ENCODE measurements at places on chromosomes 11 and 22.
A peak's percentile ranks its signal among the peaks of the same experiment; 100 is the strongest.

GRCh38 chr22:25419247-25420113 is 145.0 kb upstream of the GRK3 start:
- DNase-seq = peak; percentile 69

GRCh38 chr11:123111465-123111864 is 49.5 kb upstream of the HSPA8 start:
- DNase-seq = peak; percentile 71

GRCh38 chr22:27482402-27482801 is 319.2 kb downstream of the MN1 start:
- no peak for DNase-seq

DNA sequence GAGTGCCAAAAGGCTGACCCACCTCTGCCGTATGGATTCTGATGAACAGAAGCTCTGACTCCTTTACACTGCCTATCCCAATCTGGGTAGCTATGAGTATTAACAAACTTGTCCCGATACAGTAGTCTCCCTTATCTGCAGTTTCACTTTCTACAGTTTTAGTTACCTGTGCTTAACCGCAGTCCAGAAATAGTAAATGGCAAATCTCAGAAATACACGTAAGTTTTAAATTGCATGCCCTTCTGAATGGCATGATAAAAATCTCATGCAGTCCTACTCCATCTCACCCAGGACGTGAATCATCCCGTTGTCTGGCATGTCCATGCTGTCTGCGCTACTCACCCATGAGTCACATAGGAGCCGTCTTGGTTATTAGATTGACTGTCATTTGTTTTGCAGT is 68.8 kb downstream of the SNX19 start:
- DNase-seq = no peak

DNA sequence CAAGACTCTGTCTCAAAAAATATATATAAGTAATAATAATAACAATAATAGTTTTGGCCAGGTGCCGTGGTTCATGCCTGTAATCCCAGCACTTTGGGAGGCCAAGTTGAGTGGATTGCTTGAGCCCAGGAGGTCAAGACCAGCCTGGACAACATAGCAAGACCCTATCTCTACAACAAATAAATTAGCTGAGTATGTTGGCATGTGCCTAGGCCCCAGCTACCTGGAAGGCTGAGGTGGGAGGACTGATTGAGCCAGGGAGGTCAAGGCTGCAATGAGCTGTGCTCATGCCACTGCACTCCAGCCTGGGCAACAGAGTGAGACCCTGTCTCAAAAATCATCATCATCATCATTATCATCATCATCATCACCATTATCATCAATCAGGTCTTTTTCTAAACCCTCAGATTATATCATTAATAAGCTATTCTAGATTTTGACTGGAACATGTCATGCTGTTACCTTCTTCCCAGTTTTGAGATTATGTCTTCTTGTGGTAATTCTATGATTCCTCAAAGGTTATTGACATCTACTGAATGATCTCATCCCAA is 39.3 kb downstream of the DENND5A start:
- no peak for DNase-seq

- DNase-seq = no peak
These were observed 8.6 kb downstream of the THYN1 start for GRCh38 chr11:134244593-134244992.

DNA sequence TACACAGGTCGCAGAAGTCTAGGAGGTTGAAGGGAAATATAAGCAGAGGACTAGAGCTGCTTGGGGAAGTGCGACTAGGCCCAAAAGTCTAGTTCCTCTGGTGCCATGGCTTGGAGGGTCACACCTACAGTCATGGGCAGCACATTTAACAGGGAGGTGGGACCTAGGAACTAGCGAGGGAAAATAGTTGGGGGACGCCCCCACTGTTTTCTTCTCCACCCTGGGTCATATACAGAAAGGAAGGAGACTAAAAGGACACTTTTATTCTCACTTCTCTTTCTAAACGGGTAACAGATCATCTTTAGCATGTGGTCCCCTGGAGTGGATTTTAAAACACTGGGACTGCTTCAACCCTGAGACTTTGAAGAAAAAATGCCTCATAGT is 16.6 kb downstream of the APIP start:
- peak; percentile 49 for DNase-seq

GRCh38 chr11:82356316-82356715 is 377.3 kb downstream of the FAM181B start:
- no peak for DNase-seq

DNA sequence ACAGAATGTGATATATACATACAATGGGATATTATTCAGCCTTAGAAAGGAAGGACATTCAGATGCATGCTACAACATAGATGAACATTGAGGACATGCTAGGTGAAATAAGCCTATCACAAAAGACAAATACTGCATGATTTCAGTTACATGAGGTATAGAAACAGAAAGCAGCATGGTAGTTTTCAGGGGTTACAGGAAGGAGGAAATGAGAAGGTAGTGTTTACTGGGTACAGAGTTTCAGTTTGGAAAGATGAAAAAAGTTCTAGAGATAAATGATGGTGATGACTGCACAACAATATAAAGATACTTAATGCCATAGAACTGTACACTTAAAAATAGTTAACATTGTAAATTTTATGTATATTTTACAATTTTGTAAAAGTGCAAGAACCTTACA is 266.7 kb upstream of the C11orf87 start:
- DNase-seq = no peak

GRCh38 chr11:28026634-28027290 is 81.2 kb downstream of the KIF18A start:
- DNase-seq = no peak

- no peak for DNase-seq
These were observed 16.9 kb downstream of the FADS2 start for GRCh38 chr11:61844909-61845565.
